ENCODE measurements at places on chromosomes 6 and 20.

DNA sequence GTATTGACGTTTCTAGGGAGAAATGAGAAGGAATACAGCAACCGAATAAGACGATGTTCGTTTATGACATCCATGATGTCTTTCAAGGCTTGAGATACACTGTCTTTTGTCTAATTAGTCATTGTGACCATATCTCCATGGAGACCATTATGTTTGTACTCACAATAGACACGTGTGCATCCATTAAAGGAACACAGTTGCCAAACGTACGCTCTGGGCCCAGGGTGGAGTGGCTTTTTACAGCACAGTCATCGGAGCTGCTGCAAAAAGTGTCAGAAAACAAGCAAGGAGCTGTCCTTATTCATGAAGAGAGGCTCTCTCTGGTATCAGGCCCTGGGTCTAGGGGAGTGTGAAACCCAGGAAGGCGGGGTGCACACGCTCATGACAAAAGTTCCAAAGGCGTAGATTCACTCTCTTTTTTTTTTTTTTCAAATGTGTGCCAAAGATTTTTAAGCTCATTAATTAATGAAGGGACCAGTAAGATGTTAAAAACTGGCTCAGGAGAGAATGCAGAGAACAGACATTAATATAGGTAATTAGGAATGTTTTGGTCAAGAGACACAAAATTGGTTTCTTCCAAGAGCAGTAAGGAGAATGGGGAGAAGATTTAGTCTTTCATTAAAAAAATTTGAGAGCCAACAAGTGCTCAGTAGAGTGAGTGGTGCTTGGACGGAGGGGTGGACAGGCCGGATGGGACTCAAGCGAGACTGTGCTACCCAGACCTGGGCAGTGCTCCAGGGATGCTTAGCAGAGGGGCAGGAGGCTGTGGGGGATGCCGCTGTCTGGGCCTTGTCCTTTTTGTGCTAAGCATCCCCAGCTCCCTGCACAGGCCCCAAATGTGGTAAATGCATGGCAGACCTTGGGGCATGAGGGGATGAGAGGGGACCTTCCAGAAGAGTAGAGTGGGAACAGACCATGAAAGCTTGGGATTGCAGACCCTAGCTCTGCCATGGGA, 34.9 kb upstream of the GTSF1L start:
- no peak overlapping the region for H3K27ac ChIP-seq
- H3K4me1 ChIP-seq = no peaks in the 10 kb centered on the region
- peak; percentile 58 for DNase-seq
- H3K4me3 ChIP-seq = no peak overlapping the region
- H3K27me3 ChIP-seq = peaks cover 11% of the 10 kb centered on the region

DNA sequence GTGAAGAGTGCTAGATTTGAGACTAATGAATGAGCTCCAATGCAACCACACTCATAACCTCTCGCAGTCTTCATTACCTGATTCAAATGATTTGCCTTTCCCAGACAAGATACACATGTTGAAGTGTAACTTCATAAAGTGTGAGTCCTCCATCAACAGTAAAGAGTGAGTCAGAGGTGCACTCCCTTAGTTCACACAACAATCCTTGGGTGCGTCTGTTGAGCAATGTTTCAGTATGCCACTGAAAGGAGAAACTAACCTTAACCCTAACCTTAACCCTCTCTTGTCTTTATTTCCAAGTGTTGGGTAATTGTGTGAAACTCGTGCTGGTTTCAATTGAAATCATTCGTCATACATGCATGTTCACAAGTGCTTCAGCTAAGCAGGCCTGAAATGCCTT, 21.0 kb upstream of the RIN2 start:
- H3K27ac ChIP-seq = peak overlapping the region; percentile 97
- H3K4me1 ChIP-seq = peaks cover 29% of the 10 kb centered on the region
- H3K4me3 ChIP-seq = no peak overlapping the region
- H3K36me3 ChIP-seq = no peaks in the 10 kb centered on the region

- H3K36me3 ChIP-seq = no peaks in the 10 kb centered on the region
- H3K4me3 ChIP-seq = peak overlapping the region; percentile 18
- DNase-seq = peak; percentile 4
- H3K27me3 ChIP-seq = peaks cover 56% of the 10 kb centered on the region
- H3K4me1 ChIP-seq = no peaks in the 10 kb centered on the region
Measured at GRCh38 chr6:106973836-106974335, 643 bp downstream of the CD24 start.

DNA sequence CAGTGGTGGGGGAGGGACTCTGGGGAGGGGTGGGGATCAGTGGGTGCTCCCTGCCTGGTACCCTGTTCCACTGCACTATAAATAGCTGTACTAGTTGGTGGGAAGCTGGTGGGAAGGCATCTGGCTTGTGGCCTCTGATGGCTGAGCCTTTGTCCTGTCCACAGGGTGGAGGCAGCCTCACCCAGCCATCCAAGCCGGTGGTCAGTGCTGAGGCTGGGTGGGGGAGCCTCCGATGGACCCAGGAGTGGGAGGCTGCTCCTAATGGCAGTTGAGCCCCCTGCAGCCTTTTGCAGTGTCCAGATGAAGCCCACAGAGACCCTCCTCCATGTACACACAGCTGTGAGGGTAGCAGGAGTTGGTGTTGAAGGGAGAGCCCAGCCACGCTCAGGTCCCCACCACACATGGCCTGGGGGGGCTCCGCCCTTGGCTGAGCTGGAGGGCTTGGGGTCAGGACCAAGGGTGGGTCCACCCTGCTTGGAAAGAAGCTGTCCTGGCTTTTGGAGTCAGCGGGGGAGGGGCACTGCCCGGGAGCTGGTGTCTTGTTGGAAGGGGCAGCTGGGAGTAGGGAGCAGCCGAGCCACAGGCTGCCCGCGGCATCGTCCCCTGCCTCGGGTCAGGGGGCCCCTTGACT, 2.5 kb downstream of the PPDPF start:
- no peak overlapping the region for H3K27ac ChIP-seq
- H3K27me3 ChIP-seq = no peaks in the 10 kb centered on the region
- H3K4me1 ChIP-seq = 0 out of 2 replicates have a peak, but pooled peaks cover 2% of the 10 kb centered on the region
- H3K4me3 ChIP-seq = no peak overlapping the region

DNA sequence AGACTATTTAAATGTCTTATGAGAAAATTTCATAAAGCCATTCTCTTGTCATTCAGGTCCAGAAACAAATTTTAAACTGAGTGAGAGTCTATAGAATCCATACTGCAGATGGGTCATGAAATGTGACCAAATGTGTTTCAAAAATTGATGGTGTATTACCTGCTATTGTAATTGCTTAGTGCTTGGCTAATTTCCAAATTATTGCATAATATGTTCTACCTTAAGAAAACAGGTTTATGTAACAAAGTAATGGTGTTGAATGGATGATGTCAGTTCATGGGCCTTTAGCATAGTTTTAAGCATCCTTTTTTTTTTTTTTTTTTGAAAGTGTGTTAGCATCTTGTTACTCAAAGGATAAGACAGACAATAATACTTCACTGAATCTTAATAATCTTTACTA, 5.0 kb downstream of the MARCKS start:
- H3K27ac ChIP-seq = peak overlapping the region; percentile 100
- no peak for DNase-seq
- peaks cover 25% of the 10 kb centered on the region for H3K36me3 ChIP-seq
- H3K4me1 ChIP-seq = peaks cover 22% of the 10 kb centered on the region
- H3K4me3 ChIP-seq = peak overlapping the region; percentile 100
- H3K27me3 ChIP-seq = no peaks in the 10 kb centered on the region

DNA sequence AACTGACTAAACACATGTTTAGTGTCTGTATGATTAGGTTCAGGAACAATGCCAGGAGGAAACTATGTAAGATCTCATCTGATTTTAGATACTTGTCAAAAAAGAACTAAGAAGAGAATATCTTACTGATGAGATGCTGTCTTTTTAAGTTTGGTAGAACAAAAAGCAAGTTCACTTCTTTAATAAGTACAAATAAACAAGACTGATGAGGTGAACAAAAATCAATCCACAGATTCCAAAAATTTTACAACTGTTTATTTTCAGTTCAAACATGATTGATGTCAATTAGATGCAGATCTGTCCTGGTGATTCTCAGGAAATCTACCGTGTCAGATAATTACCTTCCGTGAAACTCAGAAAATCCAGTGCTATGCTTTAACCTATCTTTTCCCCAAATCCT, 24.9 kb downstream of the EPHA7 start:
- no peaks in the 10 kb centered on the region for H3K36me3 ChIP-seq
- H3K27ac ChIP-seq = no peak overlapping the region
- no peak overlapping the region for H3K4me3 ChIP-seq
- H3K27me3 ChIP-seq = no peaks in the 10 kb centered on the region
- H3K4me1 ChIP-seq = no peaks in the 10 kb centered on the region
- DNase-seq = no peak

GRCh38 chr6:52545406-52546119, 31.3 kb downstream of the TRAM2 start:
- H3K36me3 ChIP-seq = peaks cover 9% of the 10 kb centered on the region
- peaks cover 96% of the 10 kb centered on the region for H3K4me1 ChIP-seq
- H3K27ac ChIP-seq = peak overlapping the region; percentile 87

- H3K4me1 ChIP-seq = peaks cover 12% of the 10 kb centered on the region
- no peak overlapping the region for H3K4me3 ChIP-seq
- H3K36me3 ChIP-seq = no peaks in the 10 kb centered on the region
- DNase-seq = no peak
Measured at GRCh38 chr6:4568138-4568537, 208.1 kb upstream of the CDYL start.

GRCh38 chr20:25672659-25673235, 23.9 kb downstream of the ZNF337 start:
- H3K36me3 ChIP-seq = peaks cover 19% of the 10 kb centered on the region
- no peak for DNase-seq
- no peak overlapping the region for H3K27ac ChIP-seq
- no peak overlapping the region for H3K4me3 ChIP-seq
- H3K4me1 ChIP-seq = peaks cover 18% of the 10 kb centered on the region

DNA sequence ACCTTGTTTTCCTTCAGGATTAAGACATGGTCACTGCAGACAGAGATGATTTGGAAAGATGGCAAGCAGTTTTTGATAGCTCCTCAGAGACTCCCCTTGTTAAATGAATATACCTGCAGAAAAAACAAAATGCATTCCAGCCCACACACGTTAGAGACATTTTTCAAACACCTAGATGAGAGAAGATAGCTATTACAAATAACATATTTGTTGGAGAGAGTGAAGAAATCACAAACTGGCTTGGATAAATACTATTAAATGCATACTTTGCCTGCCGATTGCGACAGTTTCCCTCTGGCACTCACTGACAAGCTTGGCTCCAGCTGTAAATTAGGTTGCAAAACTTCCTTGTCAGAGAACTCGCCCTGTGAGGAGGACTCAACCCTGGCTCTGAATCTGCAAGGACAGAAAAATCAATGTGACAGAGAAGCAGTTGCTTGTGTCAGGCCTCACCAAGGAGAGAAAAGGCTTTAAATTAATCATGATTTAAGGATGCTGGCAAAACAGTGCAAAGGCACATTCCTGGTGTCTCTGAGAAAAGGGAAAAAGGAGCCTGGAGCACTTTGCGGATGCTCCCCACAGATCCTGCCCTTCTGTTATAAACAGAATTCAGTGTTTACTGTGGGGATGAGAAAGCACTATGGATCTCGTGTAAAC, 423.7 kb upstream of the MARCKS start:
- H3K27ac ChIP-seq = peak overlapping the region; percentile 57
- no peaks in the 10 kb centered on the region for H3K36me3 ChIP-seq
- peak overlapping the region; percentile 10 for H3K4me3 ChIP-seq
- DNase-seq = peak; percentile 90
- no peaks in the 10 kb centered on the region for H3K27me3 ChIP-seq

DNA sequence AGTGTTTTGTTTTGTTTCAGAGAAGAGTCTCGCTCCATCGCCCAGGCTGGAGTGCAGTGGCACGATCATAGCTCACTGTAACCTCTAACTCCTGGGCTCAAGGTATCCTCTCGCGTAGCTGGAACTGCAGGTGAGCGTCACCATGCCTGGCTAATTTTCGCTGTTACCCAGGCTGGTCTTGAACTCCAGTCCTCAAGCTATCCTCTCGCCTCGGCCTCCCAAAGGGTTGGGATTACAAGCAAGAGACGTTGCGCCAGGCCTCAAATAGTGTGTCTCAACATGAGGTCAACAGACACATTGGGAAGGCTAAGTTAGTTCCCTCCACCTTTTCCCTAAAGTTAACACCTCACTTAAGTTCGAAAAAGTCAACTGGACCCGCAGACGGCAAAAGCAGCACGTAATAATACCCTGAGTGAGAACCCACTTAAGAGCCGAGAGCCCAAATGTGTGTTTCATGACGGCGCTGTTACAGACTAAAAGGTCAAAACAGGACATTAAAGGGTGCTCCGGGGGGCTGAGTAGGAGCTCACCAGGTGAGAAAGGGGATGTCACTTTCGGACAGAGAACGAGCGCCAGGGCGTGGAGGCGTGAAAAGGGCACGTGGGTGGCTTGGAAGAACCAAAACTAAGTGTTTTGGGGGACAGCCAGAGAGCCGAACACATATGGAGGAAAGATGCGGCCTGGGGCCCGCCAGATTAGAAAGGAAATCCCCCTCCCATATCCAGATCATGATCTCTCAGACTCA, 499 bp downstream of the TTI1 start:
- H3K27ac ChIP-seq = peak overlapping the region; percentile 74
- peak overlapping the region; percentile 97 for H3K4me3 ChIP-seq
- H3K4me1 ChIP-seq = peaks cover 17% of the 10 kb centered on the region
- H3K36me3 ChIP-seq = peaks cover 4% of the 10 kb centered on the region

DNA sequence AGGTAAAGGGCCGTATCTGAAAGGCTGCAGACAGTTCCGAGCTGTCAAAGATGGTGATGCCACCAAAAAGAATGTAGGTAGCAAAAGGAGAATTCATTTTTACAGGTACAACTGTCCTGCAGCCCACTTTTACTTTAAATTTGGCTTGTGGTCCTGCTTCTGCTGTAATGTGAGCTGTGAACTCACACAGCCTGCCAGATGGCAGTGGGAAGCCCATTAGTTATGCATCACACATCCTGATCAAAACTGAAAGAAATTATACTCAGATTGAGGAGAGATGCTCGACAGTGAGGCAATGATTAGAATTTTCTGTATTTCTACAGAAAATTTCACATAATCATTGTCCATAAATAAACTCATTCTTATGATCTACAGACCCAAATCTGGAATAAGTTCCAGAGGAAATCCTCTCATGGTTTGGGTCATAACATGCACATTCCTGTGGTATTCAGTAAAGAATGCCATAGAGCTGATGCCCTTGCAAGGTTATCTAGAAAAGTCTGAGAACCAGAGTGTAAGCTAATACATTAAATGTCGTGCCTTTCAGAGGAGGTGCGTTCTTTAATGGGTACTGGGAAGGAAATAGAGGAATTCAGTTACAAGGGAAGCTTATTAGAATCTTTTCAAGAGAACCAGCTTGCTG, 23.9 kb upstream of the E2F3 start:
- no peaks in the 10 kb centered on the region for H3K36me3 ChIP-seq
- H3K4me1 ChIP-seq = peaks cover 28% of the 10 kb centered on the region
- peak; percentile 55 for DNase-seq
- 0 out of 2 replicates have a peak overlapping the region, but pooled peaks have one; percentile 5 for H3K4me3 ChIP-seq

Data from GM23248 (cell line).